ENCODE measurements at places on chromosomes 5 and 9.

DNA sequence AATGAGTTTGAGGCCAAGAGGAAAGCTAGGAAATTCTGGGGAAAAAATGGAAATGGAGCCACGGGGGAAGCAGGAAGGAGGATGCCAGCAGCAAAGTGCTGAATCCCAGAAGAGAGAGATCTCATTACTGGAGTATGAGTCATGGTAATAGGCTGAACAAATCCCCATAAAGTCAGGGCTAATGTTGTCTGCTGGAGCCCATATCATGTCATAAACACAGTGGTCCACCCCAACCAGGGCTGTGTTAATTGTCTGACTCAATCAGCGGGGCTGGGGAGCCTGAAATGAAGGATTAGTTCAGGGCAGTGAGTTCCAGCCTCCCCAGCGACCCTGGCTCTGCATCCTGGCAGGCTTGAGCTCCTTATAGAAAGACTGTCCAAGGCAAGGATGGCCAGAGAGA lies 68.8 kb downstream of the TLR4 start:
- DNase-seq = peak; percentile 72

GRCh38 chr9:100084128-100084453 lies 14.7 kb downstream of the ERP44 start:
- DNase-seq = no peak

- DNase-seq = no peak
Observed at GRCh38 chr9:35816708-35817107, 1.9 kb upstream of the HINT2 start.

DNA sequence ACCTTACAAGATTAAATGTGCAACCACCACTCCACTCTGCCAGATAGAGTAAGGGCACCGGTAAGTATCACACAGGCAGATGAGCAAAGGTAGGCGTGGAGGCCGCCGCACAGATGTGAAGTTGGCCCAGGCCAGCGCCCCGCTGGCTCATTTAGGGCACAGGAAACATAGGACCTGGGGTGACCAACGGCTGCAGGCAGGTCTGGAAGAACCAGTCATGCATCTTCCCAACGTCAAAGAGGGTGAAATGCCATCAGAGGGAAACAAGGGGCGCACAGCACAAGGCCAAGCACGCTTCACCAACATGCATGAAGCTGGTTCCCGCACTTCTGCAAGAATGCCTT lies 31.7 kb upstream of the SLC6A3 start:
- no peak for DNase-seq

GRCh38 chr9:86126998-86127972 lies 27.9 kb upstream of the GOLM1 start:
- peak; percentile 62 for DNase-seq

Measured in skeletal muscle cell (primary cell).